ENCODE measurements at places on chromosomes 4 and X.

- no peak for DNase-seq
Observed at GRCh38 chr4:72388521-72388920, 180.5 kb downstream of the ADAMTS3 start.

DNA sequence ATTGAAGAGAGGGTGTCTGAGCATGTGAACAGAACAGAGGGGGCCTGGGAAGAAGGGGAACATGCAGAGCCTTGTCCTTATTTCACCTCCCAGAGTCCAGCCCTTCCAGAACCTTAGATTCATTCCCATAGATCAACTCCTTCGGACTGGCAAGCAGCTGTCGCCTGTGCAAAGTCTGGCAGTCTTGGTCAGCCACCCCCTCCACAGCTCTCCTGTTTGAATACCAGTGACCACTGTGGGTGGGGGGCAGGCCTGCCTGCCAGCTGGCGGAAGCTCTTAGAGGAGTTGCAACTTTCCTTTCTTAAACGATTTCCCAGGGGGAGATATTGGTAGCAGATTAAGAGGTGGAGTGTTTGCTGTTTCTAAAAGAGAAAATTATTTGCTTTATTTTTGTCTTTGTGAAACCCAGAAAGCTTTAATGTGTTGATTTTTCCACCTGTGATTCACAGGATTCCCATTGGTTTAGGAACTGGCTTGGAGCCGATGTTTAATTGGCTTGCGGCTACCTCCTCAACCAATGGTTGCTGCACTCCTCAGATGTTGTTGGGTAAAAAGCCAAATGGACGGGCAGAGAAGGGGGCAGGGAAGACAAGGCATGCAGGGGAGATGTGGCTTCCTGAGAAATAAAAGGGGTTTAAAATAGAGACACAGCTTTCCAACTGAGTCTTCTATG, 62.2 kb upstream of the PRPS1 start:
- DNase-seq, result no peak

DNA sequence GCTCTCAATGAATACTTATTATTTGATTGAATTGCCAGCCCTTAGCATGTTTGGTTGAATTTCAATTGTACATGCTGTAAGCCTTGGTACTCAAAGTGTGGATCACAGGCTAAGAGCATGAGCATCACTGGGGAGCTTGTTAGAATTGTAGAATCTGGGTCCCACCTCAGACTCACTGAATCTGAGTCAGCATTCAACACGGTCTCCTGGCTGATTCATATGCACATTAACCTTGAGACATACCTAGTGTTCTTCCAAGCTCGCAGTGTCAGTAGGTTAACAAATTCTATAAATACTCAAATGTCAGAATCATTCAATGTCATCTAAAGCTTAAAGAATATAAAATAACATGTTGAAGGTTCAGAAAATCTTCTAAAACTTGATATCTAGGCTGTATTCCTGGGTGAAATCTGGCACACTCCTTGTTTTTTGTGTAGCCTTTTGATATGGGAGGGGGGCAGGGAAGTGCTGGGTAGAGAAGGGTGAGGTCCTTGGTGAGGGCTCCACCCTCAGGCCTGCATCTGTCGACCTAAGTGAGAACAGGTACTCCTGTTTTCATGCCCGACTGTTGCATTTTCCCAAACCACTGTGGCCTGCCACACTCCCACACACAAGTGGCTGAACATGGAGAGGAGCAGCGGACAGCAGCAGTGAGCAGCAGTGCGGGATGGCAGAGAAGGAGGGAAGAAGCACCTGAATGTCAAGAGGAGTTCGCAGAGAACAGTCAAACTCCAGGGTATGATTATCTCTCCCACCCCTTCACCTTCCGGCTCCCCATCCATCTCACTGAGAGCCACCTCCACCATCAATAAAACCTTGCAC, 529.6 kb upstream of the IGFBP7 start:
- no peak for DNase-seq

- DNase-seq, result no peak
Observed at GRCh38 chr4:73917081-73917501, 47.9 kb downstream of the CXCL1 start.

DNA sequence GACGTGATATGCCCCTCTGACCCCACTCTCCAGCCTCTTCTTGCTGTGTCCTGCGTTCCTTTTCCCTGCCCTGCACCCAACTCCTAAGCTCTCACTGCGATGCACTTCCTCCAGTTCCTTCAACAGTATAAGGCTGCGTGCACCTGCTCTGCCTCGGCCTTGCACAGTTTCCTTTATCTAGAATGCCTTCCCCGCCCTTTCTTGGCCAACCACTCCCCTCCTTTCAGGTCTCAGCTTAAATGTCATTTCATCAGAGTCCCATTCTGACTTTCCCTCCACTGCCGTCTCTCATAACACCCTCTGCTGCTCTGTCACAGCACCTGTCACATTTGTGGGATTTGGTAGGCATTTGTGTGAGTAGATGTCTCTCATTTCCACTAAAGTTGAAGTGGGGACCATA, 58.4 kb upstream of the NEIL3 start:
- DNase-seq, result no peak
